ENCODE measurements at places on chromosomes 16 and 17.

- DNase-seq, result no peak
Observed at GRCh38 chr17:67570797-67571196, 146.9 kb upstream of the NOL11 start.

DNA sequence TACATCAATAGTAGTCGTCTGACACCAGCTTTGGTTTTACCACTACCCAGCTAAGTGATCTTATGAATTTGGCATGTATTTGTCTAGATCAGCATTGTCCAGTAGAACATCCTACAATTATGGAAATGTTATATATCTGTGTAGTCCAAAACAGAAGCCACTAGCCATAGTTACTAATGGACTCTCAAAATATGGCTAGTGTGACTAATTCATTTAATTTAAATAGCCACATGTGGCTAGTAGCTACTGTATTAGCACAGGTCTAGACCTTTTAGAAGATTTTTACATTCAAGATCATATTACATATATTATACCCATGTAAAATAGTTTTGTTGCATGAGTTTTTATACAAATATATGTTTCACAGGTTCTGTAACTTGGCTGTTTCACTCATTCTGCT lies 27.0 kb upstream of the NFAT5 start:
- DNase-seq, result no peak

DNA sequence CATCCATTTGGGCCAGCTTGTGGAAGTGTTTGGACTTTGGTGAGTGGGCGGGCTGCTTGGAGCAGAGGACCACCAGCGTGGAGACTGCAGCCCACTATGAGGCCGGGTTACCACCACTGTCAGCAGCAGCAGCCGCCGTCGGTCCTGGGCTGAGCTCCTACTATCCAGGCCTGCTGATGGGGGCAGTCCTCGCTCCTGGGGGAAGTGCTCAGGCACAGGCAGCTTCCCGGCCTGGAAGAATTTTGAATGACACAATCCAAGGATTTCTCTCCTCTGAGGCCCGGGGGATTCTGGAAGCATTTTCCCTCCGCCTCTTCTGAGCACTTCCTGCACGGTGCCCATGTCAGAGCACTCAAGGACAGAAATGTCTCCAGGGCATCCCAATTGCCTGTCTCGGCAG lies 5.3 kb upstream of the NOD2 start:
- no peak for DNase-seq

DNA sequence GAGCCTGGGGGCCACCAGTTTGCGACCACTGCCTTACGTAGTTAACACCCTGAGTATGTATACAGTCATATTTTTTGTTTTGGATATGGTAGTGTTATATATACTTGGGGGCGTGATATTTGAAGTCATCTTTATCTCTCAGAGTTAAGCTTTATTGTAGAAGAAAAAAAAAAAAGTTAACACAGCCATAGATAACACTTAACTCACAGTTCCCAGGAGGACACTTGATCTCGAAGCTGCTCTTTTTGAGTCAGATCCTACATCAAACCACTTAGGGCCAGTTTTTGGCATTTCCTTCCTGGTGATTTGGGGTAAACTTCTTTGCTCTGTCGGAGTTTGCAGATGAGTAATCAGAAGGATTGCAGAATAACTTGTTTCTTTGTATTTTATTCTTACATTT lies 5.8 kb downstream of the ITPRIPL2 start:
- no peak for DNase-seq

- DNase-seq, result no peak
Observed at GRCh38 chr17:8059131-8059530, 20.3 kb downstream of the ALOX15B start.

DNA sequence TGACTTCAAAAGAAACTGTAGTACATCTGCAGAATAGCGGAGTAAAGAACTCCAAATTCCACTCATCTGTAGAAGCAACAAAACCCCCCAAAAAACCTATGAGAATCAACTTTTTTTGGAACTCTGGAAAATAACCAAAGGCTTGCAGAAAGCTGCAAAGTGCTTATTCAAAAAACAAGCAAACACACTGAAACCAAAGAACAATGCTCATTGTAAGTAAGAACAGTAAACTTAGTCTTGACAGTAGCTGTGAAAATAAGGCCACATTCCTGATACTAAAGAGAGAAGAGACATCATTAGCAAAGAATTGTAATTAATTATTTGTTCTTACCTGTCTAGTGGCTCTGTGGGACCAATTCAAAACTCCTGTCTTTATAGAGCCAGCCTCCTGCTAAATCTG lies 534.3 kb upstream of the C16orf82 start:
- no peak for DNase-seq

DNA sequence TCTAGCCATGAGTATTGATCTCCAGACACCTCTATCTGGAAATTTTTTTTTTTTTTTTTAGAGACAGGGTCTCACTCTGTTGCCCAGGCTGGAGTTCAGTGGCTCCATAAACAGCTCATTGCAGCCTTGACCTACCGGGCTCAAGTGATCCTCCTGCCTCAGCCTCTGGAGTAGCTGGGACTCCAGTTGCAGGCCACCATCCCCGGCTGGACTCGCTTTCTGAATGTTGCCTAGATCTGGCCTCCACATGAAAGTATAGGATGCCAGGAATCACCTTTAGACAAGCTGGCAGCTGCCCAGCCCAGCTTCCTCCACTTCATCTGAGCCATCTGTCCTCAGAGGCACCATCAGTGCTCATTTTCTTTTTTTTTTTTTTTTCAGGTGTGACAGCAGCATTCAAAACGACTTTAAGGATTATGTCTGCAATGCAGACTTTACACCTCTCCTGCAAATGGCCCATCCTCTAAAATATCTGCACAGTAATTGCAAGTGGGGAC lies 6.4 kb upstream of the PRR14 start:
- DNase-seq, result no peak

- DNase-seq, result no peak
Observed at GRCh38 chr17:56898874-56899273, 15.0 kb downstream of the TRIM25 start.

DNA sequence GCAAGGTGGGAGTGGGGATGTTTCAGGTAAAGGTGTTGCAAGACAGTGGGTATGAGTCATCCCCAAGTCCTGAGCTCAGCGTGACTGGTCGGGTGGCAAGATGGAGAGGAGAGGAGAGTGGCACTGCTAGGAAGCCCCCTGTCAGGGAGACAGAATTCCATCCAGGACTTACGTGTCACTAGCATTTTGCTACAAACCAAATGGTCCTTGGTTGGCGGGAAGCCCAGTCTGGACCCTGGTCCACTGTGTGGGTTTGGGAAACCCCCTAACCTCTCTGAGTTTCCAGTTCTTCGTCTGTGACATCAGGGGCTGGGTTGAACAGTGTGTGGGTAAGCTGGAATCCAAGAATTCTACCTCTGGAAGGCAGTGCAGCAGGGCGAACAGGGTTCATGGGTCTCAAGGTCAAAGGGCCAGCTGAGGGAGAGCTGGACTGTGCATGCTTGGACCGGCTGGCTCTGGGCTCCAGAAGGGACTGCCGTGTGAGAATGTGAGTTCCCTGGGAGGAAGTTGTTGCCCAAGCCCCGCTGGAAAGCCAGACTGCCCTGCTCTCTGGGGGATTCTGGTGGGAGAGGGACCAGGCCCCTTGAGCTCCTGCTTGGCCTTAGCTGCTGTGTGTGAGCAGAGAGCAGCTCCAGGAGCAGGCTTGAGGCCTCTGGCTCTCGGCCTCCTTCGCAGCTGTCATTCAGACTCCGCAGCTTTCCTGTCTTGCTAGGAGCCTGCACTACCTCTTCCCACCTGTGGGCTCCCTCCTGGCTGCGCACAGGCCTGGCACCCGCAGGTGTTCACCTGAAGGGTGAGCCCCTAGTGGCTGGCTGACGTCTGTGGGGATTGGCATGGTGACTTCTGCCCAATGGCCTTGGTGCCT lies 84.6 kb downstream of the NT5M start:
- DNase-seq, result no peak

DNA sequence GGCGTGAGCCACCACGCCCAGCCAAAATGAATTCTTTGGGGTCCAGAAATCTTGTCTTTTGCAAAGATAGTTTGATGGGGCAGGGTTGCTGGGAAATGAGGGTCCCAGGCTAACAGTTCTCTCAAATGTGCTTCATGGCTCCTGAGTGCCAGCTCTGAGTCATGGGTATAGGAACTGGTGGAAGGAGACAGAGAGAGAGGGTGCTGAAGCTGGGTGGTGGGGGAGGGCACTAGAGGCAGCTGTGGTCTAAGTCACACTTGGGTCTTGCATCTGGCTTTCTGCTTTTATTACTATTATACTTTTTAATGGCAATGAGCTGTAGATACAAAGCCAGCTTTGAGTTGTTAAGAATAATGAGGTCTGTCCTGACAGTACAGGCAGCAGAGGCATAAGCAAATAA lies 54.6 kb downstream of the PRKCA start:
- DNase-seq, result no peak

GRCh38 chr16:63938661-63939060 lies 1183.2 kb downstream of the CDH11 start:
- DNase-seq, result no peak

DNA sequence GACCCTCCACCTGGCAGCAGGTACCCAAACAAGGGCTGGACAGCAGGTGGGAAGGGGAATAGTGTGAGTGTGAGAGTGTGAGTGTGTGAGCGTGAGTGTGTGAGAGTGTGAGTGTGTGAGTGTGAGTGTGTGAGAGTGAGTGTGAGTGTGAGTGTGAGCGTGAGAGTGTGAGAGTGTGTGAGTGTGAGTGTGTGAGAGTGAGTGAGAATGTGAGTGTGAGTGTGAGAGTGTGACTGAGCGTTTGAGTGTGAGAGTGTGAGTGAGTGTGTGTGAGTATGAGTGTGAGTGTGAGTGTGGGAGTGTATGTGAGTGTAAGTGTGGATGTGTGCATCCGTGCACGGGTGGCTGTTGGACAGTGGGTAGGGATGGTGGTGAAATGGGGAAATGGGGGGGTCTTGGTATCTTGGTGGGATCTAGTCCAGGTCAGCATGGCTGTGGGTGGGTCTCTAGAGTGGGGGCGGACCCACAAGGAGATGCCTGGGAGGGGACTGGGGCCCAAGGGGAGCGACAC lies 408 bp downstream of the ADGRG1 start:
- DNase-seq, result no peak
